ENCODE measurements at places on chromosomes 5 and 9.

DNA sequence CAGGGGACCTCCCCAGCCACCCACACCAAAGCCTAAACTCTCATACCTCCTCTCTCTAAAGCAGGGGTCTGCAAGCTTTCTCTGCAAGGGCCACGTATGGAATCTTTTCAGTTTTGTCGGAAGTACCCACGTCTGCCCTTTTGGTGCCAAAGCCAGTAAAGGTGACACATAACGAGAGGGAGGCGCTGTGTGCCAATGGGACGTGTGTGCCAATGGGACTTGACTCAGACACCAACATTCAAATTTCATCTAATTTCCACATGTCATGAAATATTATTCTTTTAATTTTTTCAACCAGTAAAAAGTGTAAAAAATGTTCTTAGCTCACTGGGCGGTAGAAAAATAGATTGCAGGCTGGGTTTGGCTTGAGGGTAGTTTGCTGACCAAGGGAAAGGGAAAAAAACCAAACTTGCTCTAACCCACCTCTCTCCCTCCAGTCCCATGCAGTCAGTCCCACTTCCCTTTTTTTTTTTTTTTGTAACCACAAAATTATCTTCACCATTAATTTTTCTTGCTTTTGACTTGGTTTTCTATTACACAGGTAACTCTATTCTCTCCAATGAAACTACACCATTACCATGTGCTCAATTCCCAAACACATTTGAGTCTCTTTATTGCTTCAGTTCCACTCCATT is 25.5 kb downstream of the OR2V1 start:
- no peak for DNase-seq

GRCh38 chr9:34550681-34551270 is 28.0 kb upstream of the ENHO start:
- DNase-seq: no peak

DNA sequence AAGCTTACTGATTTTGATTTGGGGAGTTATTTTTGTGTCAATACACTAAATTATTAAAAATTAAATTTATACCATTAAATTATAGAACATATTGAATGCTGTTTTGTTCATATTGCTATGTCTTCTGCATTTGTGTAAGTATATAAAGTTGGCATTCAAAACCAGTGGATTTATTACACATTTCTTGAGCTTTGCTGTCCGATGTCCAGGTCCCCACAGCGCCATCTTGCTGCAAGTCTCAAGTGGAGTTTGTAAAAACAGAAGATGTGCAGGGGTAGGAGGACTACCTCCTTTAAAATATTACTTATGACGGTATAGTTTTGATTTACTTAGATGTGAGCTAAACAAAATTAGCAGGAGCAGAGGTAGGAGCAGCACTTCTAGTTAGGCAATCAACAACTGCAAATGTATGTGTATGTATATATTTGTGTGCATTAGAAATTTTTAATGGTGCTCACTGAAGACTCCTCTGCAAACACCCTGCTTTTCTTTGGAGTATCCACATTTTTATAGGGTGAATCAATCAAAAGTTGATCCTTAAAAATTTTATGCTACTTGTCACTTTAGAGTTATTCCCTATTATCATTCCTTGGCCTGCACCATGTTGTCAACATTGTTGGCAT is 37.4 kb downstream of the CPEB4 start:
- DNase-seq: no peak

DNA sequence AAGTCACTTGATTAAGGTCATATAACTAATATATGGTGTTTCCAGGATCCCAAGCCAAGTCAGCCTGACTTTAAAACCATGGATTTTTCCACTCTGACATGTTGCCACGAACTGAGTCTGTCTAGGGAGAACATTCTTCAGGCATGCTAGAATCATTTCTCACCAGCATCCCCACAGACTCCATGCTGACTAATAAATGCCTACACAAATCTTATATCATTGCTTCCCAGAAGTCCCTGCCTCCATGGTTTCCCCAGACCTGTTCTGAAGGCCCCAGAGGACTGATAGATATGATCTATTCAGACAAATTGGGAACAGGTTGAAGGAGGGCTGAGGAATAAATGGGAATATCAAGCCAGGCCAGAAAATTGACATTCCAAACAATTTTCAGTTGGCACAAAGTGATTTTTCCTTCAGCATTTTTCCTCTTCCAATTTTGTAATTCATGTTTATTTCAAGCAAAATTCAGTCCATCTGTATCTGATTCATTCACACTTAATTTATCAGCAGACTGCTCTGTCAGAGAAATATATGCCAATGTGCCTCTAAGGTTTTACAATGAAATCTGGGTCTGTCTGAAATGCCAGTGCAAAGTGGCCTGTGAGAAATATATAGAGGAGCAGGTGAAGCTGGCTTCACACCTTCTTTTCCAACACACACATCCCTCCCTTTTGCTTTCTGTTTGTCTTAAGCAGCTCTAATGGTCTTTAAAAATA is 413.6 kb upstream of the TNC start:
- no peak for DNase-seq

- DNase-seq: no peak
Measured at GRCh38 chr9:86733929-86734328, 213.4 kb downstream of the GAS1 start.

DNA sequence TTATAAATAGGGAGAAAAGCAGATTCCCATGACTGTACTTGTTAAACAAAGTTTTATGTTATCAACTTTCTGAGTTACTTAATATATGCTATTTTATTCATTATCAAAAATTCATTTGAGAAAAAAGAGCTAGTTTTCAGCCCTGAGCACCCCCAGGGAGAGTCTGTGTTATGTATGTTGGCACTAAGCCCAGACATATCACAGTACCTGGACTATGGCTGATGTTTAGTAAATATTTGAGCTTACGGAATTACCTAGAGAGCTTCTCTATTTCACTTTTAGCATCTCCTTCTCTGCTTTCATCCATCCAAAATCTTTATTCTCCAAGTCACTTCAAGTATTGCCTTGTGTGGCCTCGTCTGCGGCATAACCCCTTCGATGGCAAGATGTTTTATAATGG is 225.9 kb upstream of the PCSK5 start:
- no peak for DNase-seq

- no peak for DNase-seq
Measured at GRCh38 chr9:129627556-129628440, 1.8 kb downstream of the NTMT1 start.

DNA sequence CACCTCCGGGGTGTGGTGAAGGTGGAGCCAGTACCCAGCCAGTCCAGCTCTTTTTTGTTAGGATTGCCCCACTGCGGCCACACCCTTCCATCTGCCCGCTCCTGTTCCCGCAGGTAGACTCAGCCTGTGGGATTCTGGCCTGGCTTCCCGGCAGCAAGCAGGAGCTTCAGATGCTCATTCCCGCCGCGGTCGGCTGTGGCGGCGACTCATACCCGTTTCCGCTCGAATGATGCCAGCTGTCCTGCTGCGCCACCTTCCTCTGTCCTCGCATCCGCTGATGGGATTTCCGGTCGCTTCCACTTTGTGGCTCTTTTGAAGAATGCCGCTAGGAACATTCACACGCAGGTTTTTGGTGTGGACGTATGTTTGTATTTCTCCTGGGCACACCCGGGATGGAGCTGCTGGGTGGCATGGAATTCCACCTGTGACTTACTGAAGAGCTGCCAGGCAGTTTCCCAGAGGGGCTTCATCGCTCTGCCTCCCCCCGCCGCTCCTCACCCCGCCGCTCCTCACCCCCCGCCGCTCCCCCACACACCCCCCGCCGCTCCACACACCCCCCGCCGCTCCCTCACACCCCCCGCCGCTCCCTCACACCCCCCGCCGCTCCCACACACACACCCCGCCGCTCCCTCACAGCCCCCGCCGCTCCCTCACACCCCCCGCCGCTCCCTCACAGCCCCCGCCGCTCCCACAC is 60.3 kb downstream of the TENT4A start:
- DNase-seq: no peak

GRCh38 chr5:143142596-143143435 is 260.7 kb downstream of the NR3C1 start:
- DNase-seq: no peak

DNA sequence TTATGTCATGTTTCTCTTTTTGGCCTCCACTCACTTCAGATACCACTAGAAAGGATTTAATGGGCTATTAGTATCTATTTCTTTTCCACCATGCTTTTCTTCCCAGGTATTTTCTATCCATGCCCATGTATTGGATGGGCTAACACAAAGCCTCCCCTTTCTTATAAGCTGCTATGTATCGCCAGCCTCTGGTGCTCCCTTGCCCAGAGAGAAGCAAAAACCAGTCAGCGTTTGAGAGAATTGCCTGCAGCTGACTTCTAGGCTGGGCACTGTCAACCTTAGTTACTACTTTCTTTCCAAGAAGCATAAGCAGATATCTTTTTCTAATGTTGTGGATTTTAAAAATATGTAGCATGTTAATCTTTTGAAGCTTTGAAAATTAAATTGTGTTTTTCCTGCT is 30.2 kb upstream of the HSPB3 start:
- no peak for DNase-seq

GRCh38 chr9:121688681-121689080 is 37.2 kb downstream of the DAB2IP start:
- DNase-seq: no peak

GRCh38 chr9:97831843-97832636 is 21.0 kb upstream of the FOXE1 start:
- no peak for DNase-seq

- DNase-seq: no peak
Measured at GRCh38 chr5:108521011-108521700, 139.3 kb upstream of the FBXL17 start.

DNA sequence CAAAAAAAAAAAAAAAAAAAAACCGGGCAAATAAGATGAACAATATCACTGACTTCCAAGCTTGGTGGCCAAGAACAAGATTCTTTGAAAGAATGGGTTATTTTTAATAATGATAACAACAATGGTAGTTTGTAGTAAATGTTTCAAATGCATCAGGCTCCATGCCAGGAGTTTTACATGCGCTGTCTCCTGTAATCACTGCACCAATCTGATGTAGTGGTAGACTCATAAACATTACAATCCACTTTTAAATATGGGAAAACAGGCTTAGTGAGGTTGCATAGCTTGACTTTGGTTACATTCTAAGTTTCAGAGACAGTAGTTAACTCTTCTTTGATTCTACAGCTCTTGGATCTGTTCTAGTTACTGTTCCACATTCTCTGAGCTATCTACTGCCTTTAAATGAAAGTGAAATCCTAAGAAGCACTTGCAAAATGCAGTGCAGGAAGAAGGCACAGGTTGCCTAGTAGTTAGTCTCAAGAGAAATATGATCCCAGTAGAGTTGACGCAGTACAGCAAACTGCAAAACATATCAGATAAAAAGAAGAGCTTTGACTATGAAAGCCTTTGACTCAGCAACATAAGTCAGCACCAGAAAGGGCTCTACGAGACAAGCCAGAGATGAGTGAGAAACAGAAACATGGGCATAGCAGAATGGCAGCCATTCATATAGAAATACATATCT is 62.1 kb downstream of the PDE4D start:
- no peak for DNase-seq

DNA sequence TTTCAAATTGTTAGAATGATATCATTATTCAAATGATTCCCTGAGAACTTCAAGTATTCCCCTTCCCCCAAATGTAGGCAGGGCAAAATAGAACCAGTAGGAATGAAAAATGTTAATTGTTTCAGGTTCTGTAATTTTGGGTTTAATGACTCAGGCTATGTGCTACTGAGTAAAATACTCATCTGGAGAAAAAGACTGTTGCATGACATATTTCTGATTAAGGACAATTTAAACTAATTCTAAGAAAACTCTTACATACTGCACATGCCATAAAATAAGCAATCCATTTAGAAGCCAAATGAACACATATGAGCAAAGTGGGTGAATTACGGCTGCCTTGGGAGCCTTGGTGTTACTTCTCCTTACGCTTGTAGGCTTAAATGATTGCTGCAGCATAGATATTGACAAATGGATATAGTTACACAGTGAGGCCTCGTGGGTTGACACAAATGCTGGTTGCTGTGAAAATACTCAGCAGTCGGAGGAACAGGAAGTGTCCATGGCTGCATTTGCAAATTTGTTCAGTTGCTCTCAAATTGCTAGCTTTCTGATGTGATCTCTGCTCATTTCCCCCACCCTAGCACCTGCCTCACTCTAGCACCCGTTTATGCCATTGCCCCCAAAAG is 174.9 kb upstream of the DMAC1 start:
- DNase-seq: no peak

- no peak for DNase-seq
Measured at GRCh38 chr5:56513141-56513540, 280.0 kb upstream of the ANKRD55 start.

- no peak for DNase-seq
Measured at GRCh38 chr5:2759696-2760461, 8.4 kb upstream of the IRX2 start.

DNA sequence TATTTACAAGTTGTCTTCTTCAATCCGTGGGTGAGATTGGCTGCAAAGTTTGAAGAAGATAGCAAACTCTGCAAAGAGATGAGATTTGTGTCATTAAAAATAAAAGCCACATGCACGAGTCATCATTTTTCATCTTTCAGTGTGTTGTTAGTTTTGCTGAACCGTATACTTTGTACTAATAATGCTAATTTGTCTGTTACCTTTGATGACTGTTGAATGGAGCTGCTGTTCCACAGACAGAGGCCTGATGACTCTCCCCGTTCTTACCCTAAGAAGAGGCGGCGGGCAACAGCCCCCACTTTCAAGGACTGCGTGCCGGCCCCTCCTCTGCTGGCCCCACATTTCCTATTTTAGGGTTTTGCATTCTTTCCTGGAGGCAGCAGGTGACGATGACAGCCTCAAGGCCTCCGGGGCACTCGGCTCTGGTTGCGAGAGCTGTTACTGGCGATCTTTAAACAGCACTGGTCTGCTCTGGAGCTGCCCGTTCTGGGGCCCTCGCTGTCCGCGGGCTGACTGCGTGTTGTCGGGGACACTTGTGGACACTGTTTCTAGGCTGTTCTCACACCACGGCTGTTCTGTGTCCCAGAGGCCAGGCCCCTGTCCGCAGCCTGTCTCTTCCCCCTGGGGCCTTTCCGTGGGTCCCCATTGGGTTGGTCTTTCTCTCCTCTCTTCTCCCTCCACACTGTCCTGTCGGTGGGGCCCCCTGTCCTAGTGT is 35.1 kb downstream of the NDUFS6 start:
- no peak for DNase-seq

GRCh38 chr9:137222190-137223077 is at the start of gene RNF208:
RNF208 (minus strand) TSS chr9:137222240; CDS start chr9:137221212, 1,028 bp downstream.
- DNase-seq: no peak

DNA sequence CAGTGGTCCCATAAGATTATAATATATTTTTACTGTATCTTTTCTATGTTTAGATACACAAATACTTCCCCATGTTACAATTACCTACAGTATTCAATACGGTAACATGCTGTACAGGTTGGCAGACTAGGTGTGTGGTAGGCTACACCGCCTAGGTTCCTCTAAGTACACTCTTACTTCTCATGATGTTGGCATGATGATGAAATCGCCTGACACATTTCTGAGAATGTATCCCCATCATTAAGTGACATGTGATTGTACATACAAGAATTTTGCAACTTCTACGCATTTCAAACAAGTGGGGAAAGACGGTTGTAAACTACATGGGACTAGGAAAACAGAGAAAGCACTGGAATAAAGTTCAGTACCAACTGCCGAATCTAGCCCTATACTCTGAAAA is 53.3 kb downstream of the SETX start:
- no peak for DNase-seq
